Vagina (tissue), 2 donors: ENCODE measurements at places on chromosomes 11 and 22. TPM values are rescaled to one million over a fixed set of nuclear protein-coding genes. Genes with fewer than 3 reads are reported as not detected.

Gene HOATZ
- total RNA-seq: not detected

DNA sequence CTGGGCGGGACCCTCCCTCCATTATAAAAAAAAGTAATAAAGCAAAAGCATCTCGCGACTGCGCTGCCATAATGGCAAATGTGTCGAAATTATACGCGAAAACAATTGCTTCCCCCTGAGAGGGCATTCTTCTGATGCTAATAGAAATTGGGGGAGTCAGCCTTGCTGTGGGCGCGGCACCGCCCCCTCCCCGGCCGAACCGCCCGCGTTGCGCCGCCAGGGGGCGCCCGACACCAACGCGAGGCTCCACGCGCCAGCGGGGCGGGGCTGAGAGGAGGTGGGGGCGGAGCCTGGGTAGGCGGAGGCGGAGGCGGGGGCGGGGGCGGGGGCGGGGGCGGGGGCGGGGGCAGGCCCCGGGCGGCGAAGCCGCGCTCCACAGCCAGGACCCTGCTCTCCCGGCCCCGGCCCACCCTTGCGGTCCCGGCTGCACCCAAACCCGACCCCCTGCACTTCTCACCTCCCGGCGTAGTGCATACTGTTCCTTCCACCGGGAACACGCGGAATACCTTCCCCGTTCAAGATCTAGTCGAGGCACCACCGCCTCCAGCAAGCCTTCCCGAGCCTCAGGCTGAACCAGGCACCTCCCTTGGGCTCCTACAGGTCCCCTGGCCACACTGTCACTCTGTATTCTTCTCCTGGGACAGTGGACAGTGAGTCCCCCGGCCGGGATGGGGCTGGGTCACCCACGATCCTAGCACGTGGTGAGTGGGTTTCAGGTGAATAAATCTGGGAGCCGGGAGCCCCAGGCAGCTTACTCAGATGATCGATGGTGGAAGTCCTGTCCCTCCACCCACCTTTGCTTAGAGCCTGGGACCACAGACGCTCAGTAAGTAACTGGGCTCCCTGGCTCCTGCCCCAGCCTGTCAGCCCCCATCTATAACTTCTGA is 15.5 kb upstream of the UPK3A start:
- no peak for DNase-seq

Gene CDCA5
- 3.7 TPM for total RNA-seq

DNA sequence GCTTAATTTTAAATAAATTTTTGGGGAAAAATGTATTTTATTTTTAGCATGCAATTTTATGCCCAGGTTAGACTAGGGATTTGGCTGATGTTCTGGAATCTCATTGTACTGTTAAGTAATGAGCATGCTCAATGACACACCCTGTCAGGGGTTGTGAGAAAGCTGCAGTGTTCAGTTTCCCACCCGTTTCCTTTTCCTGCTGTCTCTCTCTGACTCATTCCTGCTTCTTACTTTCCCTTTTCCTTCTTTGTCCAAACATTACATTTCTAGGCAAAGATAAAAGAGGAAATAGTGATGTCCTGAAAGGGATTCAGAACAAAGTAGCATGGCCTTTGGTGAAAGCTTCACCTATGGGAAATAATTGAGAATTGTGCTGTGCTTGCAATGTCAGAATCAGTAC is 22.7 kb downstream of the OOSP3 start:
- DNase-seq: no peak

Gene ZBTB3
- 6.1 TPM for total RNA-seq

DNA sequence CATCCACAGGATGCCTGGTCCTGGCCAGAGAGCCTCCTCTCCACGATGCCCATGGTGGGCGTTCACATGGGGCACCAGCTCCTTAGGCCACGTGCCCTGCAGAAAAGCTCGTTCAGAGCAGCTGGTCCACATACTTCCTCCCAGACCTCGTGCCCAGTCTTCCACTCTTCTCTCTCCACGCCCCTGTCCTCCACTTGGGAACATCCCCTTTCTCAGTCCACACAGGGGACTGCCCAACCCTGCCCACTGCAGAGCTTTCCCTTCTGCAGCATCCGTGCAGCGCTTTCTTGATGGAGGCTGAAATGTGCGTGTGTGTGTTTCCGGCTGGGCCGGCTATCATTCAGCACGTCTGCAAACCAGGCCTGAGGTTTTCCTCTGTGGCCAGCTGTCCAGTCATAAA is 11.3 kb downstream of the TPCN2 start:
- DNase-seq: no peak

GRCh38 chr11:104968355-104968855 is at the start of gene CASP4:
TSS of gene CASP4 (minus strand) at chr11:104968574. CDS start at chr11:104968525, 49 bp downstream.
- DNase-seq: no peak

Gene HYOU1
- total RNA-seq: 49.6 TPM

GRCh38 chr22:44413211-44413610 is 84.8 kb downstream of the RTL6 start:
- DNase-seq: no peak

DNA sequence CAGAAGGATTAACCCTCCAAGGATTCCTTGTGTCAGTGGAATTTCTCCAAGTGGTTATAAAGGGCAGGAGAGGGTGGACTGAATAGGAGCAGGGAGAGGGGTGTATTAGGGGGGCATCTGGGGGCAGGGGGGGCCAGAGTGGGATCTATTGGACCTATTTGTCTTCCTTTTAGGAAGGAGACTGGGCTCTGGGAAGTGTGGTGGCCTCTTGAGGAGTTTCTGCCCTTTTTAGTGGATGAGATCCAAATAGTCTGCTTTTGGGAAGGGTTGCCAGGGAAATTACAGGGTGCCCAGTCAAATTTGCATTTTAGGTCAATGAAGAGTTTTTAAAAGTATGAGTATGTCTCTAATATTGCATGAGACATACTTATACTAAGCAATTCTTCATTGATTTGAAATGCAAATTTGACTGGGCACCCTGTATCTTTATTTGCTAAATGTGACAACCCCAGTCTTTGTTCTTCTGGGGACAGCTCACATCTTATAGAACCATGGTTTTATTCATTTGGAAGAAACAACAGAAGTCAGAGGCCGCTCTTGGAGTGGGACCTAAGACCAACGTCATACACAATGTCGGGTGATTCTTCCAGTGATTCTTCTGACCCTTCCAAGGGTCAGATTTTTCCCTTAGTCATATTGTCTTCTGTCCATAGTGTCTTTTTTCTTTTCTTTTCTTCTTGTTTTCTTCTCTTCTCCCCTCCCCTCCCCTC is 429 bp upstream of the SLC22A6 start:
- no peak for DNase-seq

DNA sequence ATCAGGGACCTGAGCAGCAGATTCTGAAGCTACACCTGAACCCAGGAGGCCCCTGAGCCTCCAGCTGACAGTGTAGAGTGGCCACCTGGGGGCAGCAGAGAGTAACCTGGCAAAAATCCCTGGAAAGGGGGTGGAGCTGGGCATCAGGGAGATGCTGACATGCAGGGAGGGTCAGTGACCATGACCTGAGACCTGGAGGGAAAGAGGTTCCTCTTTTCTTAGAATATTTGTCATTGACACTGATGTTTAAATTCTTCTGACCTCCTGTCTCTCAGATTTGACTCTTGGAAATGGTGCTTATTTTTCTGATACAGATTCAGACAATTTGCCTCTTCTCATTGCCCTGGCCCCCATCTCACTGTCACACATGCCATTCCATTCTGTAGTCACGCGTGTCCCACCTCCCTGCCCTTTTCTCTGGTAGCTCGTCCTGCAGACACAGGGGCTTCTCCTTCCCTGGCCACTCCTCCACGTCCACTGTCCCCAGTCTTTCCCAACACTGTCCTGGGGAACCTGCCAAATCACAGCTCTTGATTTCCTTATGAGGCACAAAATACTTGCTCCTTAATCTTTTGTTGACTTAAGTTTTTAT is 117.2 kb upstream of the IGLL5 start:
- DNase-seq: peak; percentile 87

- DNase-seq: no peak
These were observed 147.4 kb downstream of the TRIM29 start for GRCh38 chr11:119990309-119991021.

DNA sequence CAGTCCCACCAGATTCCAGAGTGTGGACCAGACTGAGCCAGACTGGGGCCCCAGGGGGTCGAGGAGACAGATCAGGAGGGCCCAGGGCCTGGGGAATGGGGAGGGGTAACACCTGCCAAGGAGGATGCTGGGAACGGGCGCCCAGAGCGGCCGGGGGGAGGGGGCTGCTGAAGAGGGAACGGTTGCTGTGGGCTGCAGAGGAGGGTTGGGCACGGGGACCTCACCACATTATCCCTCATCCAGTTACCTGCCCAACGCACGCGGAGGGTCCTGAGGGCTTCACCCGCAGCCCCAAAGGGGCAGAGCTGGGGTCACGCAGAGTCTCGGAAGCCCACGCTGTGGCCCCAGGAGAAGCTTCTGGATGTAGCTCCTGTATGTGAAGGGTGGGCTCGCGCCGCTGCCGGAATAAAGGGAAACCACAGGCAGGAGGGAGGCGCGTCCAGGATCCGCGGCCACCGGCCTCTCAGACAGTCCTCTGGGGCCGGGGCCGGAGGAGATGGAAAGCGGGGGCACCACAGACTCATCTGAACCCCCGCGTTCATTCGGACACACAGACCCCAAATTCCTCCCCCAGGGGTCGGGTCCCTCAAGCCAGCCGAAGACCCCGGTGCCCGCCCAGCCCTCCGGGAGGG is 866 bp upstream of the SELENOO start:
- DNase-seq: no peak
